ENCODE measurements at places on chromosomes 3 and 15.

GRCh38 chr15:60318216-60318867, 79.4 kb downstream of the ANXA2 start:
- no peak for DNase-seq

DNA sequence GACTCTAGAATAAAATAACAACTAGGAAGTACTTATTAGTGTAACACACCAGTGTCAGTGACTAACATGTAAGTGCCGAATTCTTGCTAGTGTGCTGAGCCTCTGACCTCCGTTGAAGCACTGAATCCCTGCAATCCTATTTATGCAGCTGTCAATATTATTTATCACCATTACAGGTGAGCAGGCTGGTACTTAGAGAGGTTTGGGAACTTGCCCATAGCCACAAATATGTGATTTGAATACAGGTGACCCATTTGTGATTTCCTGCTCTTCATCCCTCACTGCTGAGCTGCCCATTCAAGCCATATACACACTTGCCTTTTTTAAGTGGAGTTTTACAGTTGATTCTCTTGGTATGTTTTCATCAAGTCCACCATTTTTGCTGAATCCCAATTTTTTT, 12.2 kb downstream of the EIF4E3 start:
- no peak for DNase-seq

GRCh38 chr3:187101184-187102072, 37.9 kb downstream of the RPL39L start:
- no peak for DNase-seq

DNA sequence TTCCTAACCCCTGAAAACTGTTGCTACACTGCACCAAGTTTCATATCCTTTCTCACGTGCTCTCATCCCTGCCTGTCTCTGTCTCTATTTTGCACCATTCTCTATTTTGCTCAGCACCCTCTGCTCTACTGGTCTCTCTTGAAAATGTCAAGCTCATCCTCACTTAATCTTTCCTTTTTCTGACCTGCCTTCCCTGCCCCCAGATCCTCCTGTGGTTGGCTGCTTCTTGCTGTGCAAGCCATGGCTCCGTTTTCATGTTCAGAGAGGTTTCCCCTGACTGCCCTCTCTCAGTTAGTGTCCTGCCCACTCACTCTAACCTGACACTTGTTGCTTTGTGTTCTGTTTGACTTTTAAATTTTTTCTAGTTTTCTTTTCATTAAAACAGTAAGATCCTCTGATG, 6.0 kb downstream of the CCDC174 start:
- no peak for DNase-seq

DNA sequence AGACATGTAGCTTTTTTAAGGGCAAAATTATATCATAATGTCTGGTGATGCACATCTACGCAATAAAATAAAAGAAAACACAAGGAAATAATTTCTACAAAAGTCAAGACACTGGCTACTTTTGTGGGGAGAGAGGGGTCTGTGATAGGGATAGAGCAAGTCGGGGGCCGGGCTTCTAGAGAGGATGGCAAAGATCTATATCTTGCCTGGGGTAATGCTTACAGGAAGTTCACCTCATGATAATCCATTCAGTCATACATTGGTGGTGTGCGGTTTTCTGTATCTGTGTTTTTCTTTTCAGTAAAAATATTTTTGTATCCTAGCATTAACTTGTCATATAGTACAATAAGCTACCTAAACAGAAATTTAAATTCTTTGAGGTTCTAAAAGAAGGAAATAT, 178.8 kb downstream of the ARRDC4 start:
- no peak for DNase-seq

GRCh38 chr3:179732661-179733348, 80.0 kb downstream of the USP13 start:
- DNase-seq: no peak

GRCh38 chr3:16508243-16508578, 5.3 kb downstream of the RFTN1 start:
- no peak for DNase-seq

DNA sequence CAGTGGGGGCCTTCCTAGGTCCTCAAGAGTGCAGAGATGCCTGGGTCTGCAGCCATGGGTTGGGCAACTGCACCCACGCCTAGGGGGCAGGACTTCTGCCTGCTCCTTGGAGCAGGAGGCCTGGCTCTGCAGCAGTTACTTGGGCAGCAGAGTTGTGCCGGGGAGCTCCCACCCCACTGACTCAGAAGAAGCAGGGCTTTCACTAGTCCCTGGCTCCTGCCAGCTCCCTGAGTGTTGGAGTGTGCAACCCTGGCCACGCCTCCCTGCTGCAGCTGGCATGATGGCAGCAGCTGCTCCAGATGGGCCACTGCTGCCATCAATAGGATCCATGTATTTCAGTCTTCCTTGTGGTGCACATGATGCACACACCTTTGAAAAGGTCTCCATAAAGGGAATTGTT, 40.6 kb upstream of the KCNH8 start:
- DNase-seq: no peak

- DNase-seq: no peak
Observed at GRCh38 chr15:85764649-85765277, 30.0 kb downstream of the KLHL25 start.

DNA sequence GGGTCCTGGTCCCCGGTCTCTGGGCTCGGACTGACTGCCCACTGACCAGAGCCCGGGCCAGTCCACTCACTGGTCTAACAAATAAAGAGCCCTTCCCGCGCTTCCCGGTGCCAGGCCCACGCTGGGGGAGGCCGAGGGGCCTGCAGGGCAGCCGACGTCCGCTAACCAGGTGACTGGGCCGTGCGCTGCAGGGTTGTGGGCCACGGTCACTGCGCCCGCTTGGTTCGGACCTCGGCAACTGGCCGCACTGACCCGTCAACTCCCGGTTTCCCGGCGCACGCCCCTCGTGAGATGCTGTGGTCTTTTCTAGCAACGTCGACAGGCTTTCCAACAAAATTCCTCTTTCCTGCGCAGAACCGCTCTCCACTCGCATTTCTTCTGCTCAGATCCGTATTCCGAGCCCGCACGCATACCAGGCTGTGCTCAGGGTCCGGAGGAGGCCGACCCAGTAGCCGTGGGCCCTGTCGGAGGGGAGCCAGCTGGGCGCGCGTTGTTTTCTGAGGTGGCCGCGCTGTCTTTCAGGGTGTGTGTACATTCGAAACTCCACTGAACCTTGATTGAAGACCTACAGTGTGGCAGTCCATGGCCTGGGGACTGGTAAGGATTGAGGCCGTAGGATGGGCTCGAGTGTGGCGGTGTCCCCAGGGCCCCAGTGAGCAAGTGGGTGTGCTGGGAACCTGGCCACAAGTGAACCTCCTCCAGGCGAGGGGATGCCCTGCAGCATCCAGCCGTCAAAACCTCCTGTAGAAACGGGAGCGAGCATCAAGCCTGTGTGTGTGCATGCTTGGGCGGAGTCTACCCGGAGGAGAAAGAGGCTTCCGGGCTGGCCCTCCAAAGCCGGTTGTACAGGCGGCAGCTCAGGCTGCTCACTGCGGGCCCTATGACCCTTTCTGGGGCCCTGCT, 875 bp upstream of the NT5DC2 start:
- DNase-seq: no peak

GRCh38 chr3:151156618-151157216, 46.3 kb downstream of the GPR171 start:
- no peak for DNase-seq

DNA sequence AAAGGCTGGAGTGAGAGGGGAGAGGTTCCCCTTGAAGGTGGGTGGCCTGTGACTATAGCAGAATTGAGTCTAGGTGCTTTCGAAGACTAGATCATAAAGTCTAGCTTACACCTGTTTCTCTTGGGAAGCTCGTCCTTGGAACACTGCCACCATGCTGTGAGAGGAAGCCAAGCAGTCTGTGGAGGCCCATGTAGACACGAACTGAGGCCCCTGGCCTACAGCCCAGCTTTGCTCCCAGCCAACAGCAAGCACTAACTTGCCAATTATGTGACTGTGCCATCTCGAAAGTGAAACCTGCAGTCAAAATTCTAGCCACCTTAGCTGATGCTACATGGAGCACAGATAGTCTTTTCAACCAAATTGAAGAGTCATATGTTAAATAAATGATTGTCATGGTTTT, 190.5 kb upstream of the NECTIN3 start:
- peak; percentile 4 for DNase-seq

DNA sequence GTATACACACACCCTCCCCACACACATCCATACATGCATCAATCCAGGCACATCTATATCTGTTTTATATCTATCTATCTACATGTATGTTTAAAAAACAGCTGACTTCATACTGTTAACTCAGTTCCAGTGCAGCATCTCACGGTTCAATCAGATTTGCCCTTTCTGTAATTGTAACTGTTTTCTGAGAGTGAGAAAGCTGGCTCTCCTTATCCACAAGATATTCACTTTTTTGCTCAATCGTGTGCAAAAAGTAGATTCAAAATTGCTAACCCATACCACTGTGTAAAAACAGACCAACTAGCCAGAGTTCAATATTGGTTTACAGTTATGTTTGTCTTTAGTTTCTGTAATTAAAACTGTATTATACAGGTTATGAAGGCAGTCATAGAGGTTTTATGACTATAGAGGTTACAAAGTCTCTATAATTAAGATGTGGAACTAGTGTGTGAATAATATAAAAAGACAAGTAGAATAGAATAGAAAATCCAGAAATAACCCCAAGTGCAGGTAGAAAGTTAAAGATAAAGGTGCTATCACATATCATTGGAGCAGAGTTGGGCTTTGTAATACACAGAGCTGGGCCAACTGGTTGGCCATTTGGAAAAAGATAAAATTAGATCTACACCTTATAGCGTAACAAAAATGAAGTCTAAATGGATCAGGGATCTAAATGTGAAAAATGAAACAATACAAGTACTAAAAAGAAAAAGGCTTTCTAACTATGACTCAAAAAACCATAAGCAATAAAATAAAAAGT, 20.1 kb upstream of the MCF2L2 start:
- no peak for DNase-seq

GRCh38 chr3:144692488-144692887, 720.9 kb downstream of the DIPK2A start:
- DNase-seq: no peak

GRCh38 chr15:63236272-63236671, 41.1 kb upstream of the APH1B start:
- no peak for DNase-seq

- DNase-seq: peak; percentile 27
Observed at GRCh38 chr3:128487813-128488635, 5.0 kb downstream of the GATA2 start.

GRCh38 chr3:11195201-11195600, 40.9 kb downstream of the HRH1 start:
- no peak for DNase-seq

- DNase-seq: no peak
Observed at GRCh38 chr3:102189956-102190723, 244.7 kb upstream of the ZPLD1 start.

DNA sequence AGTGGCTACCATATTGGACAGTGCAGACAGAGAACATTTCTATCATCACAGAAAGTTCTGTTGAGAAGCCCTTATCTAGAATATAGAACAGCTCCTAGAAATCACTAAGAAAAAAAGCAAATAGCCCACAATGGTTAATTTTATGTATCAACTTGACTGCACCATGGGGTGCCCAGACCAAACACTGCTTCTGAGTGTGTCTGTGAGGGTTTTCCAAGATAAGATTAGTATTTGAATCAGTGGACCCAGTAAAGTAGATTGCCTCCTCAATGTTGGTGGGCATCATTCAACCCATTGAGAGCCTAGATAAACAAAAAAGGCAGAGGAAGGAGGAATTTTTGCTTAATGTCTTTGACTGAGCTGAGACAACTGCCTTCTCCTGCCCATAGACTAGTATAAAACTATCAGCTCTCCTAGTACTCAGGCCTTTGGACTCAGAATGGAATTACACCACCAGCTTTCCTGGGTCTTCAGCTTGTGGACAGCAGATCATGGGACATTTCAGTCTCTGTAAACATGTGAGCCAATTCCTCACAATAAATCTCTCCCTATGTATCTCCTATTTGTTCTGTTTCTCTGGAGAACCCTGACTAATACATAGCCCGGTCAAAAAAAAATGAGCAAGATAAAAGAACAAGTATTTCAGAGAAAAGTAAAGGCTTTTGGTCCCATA, 55.9 kb upstream of the OXTR start:
- DNase-seq: no peak

DNA sequence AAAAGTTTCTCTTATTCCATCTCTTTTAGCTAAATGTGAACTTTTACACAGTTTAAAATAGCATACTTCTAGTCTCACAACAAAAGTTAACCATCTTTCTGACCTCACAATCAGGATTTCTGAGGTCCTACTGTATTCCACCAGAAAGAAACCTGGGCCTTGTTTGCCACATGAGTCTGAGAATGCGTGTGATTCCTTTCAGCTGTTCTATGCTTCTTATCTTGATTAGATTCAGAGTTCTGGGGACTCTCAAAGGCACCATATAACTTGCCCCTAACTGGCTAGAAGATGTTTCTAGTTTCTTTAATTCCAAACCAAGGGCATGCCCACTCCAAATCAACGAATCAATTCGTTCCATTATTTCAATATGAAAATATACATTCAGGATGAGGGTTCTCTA, 131.1 kb downstream of the ATP8B4 start:
- no peak for DNase-seq

DNA sequence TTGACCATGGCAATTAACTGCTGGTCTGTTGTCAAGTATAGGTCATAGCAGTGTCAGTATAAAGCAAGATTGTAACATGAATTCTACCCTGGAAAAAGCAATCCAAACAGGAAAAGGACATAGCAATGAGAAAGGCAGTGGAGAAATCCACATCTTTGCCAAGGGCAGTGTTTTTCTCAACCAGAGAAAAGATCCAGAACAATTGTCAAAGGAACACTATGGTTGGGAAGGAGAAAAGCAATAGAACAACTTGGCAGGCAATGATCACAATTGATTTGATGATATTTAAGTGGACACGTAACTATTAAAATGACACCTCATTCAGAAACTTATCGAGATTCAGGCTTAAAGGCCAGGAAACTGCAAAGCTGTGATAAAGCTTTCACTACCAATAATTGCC, 271.1 kb downstream of the DIPK2A start:
- DNase-seq: no peak

DNA sequence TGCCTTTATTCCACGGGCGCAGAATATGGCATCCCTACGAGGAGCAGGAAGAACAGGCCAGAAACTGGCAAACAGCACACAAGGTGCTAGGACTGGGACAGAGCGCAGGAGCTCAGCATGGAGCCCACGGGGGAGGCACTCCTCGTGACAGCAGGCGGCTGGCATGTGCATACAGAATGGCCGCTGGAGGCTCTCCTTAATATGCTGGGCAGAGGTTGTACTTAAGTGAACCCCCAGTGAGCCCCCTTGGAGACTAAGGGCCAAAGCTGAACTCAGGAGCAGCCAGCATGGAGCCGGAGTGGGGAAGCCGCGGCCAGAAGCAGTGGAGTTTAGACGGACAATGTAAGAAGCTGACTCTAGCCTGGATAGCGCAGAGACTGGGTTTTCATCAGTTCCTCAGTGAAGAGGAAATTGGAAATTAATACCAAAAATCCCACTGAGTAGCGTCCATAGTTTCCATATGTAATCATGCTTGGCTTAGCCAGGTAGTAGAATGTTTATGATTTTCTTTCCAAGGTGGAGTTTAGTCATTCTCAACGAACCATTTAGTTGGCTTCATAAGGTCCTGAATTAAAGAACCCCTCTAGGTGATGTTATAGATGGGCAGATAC, 69.4 kb downstream of the EPHB3 start:
- no peak for DNase-seq
